ENCODE measurements at places on chromosomes 12 and 14.
A peak's percentile ranks its signal among the peaks of the same experiment; 100 is the strongest.

DNA sequence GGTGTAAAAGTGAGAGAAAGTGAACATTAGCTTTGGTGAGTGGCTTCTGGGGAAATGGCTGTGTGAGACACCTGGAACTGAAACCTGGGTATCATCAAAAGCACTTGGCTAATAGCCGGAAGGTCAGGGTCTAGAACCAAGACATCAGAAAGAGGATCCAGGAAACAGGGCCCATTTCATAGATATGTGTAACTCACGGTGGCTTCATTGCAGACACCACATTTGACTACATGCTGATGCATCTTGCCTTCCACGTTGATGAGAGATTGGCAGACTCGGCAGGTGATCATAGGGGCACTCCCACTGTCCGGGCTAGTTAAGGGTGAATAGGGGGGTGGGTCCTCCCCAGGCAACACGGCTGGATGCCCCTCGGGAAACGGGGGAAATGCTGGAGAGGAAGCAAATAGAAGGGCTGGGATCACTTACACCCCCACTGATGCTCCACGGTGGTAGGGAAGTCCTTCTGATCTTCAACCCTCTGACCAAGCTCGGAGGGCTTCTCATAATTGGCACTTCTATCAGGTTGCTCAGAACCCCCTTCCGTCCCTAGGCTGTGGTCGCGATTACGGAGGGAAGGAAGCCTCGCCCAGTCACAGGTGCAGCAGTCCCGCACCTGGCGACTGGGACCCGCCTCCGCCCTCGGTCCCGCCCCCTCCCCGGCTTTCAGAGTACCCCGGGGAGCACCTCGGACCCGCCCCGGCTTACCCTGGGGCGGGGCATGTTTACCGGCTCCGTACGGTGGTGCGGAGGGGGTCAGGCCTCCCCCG, 593 bp downstream of the PIP4P1 start:
- DNase-seq, result no peak

DNA sequence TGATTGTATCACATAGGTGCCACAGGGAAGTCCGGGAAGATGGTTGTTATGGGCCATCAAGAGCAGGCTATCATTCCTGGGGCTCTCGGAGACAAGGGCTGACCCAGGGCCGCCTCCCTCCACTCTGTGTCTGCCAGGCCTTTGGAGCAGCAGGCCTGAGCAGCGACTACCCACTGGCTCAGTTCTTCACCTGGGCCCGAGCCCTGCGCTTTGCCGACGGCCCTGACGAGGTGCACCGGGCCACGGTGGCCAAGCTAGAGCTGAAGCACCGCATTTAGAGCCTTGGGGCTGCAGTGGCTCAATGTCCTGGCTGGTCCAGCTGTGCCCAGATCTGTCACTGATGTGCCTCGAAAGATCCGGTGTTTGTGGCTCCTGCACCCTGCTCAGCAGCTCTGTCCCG, 10.5 kb upstream of the ALDH2 start:
- no peak for DNase-seq

DNA sequence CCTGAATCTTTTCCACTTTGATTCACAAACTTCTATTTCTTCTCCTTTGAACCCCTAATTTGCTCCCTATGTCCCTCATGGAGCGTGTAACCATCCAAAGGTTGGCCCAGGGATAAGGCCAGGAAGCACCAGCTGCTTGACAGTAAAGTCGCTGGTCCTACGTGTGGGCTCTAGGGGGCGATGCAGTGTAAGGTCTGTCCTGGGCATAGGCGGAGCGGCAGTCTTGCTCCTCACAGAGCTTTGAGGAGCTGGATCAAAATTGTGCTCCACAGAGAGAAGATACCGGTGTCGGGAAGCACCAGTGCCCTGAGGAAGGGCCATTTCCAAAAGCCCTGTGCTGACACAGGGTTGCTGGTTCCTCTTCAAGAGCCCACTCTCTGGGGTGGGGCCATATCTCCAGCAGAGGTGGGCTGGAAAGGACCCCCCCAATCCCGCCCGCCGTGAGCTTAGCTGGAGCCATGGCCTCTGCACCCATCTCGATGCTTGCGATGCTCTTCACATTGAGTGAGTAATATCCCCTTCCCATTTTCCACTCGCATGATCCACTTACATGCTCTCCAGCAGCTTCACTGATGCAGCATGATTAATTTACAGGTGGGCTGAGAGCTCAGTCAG, 49.9 kb upstream of the OR4E1 start:
- DNase-seq, result no peak

DNA sequence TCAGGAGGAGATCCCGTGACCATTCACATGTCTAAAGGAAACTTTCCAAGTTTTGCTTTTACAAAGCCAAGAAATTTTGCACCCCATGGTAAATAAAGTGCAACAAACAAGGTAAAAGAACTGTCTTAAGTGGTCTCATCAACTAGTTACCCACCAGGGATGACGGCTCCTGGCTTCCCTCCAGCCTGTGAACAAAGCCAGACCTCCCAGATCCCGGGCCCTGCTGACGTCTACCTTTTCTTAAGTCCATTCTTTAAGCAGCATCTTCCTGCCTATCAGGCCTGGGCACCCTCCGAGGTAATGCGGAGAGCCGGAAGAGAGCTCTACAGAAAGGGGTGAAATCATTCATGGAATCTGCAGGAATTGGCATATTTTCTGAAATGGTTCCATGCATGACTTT, 58.0 kb upstream of the DAAM1 start:
- no peak for DNase-seq

DNA sequence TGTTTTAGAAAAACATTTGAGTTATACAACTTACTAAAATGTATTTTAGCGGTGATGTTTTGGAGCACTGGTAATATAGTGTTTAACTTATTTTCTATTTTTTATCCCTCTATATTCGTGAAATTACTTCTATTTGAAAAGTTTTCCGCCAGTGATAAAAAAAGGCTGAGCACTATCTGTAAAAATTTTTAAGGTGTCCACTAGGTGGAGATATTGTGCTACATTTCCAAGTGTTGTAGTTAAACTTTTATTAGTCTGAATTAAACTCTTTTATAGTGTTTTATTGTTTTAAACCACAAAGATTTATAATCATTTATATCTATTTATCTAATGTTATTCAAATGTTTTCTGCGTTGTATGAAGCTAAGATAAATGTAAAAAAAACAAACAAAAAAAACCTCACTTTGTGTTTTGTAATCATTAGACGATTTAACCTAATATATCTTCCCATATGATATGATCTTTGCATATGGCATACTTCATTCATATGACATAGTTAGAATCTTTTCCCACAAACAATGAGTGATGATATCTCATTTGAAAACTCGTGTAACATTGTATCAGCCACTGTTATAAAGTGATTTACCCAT, 11.8 kb downstream of the ALG10B start:
- DNase-seq, result no peak

- no peak for DNase-seq
Observed at GRCh38 chr12:108975024-108975593, 45.8 kb downstream of the SVOP start.

- no peak for DNase-seq
Observed at GRCh38 chr12:20946732-20947131, 136.2 kb downstream of the SLCO1B3 start.

GRCh38 chr12:1346126-1346525, 248.3 kb downstream of the FBXL14 start:
- no peak for DNase-seq

- DNase-seq, result no peak
Observed at GRCh38 chr12:107570721-107571120, 114.9 kb upstream of the PWP1 start.

DNA sequence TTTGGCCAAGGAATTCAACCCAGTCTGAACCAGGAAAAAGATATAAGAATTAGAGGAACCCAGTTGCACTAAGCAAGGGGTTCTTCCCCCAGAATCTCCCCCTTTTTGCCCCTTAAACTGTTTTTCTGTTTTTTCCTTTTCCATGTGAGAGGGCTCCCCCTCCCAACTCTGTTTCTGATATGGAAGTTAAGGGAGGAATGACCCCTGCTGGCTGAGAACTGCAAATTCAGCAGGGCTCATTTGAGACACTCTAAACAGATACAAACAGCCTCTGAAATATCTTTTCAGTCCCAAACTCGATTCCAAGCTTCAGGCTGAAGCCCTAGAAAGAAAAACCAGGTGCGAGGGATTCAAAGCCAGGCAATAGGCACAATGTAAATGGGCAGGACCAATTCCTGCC, 132.7 kb downstream of the SLC41A2 start:
- no peak for DNase-seq

DNA sequence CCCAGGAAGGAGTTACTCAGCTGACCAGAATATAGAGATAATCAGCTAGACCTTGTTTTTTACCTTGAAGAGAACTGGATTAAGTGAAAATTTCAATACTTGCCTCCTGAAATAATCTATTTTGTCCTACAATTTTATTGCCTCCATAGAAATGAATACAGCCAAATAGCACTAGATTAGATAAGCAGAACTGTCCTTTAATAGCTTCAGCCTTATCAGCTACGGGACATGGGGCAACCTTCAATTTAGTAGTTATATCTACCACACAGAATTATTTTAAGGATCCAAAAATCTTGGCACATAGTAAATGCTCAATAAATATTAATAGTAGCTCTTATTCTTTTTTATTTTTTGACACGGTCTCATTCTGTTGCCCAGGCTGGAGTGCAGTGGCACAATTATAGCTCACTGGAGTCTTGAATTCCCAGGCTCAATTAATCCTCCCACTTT, 67.2 kb upstream of the PLEKHG3 start:
- DNase-seq, result no peak

- no peak for DNase-seq
Observed at GRCh38 chr12:115810122-115810901, 467.2 kb downstream of the MED13L start.

GRCh38 chr12:43776498-43776897, 17.7 kb downstream of the IRAK4 start:
- no peak for DNase-seq

DNA sequence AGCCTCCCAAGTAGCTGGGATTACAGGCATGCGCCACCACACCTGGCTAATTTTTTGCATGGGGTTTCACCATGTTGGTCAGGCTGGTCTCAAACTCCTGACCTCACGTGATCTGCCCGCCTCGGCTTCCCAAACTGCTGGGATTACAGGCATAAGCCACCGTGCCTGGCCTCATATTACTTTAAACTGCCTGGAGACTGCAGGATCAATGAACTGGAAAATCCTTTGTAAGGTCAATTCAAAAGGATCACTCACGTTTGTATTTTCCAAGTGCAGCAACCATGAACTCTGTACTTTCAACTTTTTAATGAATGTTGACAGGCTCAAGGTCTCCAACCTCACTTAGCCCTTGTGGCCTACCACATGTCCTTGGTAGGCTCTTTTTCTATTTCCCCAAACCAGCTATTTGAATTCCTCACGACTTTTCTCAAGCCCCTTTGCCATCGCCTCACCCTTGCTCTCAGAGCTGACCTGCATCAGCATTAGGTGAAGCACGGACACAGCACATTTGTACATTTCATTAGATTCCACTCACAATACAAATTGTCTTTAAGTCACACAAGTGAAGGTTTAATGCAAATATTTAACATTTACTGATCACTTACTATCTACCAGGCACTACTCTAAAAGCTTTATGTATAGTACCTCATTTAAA, 42.2 kb upstream of the GCH1 start:
- no peak for DNase-seq

- no peak for DNase-seq
Observed at GRCh38 chr14:95286645-95287044, 33.1 kb downstream of the CLMN start.

DNA sequence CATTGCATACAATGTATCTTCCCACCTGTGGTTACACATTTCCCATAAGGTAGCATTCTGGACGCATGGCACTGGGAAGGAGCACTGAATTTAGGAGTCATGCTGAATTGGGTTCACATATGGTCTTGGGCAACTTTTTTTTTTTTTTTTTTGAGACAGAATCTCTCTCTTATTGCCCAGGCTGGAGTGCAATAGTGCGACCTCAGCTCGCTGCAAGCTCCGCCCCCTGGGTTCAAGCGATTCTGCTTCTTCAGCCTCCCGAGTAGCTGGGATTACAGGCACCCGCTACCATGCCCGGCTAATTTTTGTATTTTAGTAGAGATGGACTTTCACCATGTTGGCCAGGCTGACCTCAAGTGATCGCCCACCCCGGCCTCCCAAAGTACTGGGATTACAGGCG, 13.3 kb downstream of the DIP2B start:
- no peak for DNase-seq

- DNase-seq, result peak; percentile 5
Observed at GRCh38 chr12:26434299-26435068, 239.1 kb downstream of the SSPN start.

- no peak for DNase-seq
Observed at GRCh38 chr12:70045514-70045913, 197.7 kb upstream of the CNOT2 start.

DNA sequence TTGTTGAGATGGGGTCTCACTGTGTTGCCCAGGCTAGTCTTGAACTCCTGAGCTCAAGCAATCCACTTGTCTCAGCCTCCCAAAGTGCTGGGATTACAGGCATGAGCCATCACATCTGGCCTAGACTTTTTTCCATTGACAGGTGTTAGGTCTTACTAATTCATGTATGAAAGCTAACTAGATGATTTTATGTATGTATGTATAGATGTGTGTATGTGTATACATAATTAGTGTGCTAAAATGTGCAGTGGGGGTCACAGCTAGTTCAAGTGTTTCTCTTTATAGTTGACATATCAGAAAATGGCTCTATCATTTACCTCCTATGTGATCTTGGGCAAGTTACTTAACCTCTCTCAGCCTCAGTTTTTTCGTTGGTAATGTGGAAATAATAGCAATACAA, 23.5 kb downstream of the UNC79 start:
- DNase-seq, result no peak

- no peak for DNase-seq
Observed at GRCh38 chr12:27304856-27305255, 27.8 kb upstream of the BMAL2 start.

DNA sequence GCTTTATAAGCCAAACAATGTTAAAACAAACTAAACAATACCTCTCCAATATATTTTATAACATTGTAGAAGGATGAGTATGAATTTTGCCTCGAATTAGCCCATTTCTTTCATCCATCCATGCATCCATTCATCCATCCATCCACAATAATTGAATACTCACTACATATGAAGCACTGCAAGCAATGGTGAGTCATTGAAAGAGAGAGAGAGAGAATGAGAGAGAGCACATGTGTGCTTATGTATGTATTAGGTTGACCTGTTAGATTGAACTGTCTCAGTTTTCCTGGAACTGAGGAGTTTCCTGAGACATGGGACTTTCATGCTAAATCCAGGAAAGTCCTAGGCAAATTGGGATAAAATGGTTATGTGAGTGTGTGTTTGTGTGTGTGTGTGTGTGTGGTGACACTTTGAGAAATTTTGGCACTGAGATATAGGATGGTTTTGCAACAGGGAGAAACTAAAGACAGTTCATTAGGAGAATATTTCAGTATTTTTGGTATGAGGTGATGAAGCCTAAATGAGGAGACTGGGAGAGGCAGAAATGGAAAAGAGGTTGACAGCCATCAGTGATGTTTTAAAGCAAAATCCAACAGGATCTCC, 98.4 kb downstream of the C12orf75 start:
- DNase-seq, result no peak
